ENCODE measurements at places on chromosomes 13 and 19. TPM values are rescaled to one million over a fixed set of nuclear protein-coding genes. Genes with fewer than 3 reads are reported as not detected.

DNA sequence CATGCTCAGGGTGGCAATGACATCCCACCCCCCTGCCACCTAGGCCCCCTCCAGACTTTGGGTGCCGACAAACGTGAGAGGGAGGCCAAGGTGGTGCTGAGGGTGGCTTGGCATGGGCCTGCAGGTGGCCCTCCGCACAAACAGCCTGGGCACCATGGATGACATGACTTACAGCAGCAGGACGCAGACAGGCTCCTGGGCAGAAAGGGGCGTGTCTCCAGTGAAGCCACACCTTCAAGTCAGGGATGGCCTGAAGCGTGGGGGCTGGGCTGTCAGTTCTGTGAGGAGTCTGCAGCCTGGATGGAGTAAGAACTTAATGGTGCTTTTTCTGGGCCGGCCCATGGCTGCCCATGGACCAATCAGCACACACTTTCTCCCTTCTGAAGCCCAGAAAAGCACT is 25.3 kb downstream of the POMP start:
- no peaks in the 10 kb centered on the region for H3K4me1 ChIP-seq
- no peak overlapping the region for H3K4me3 ChIP-seq
- H3K27me3 ChIP-seq = no peaks in the 10 kb centered on the region
- DNase-seq = no peak
- H3K27ac ChIP-seq = no peak overlapping the region
- peaks cover 7% of the 10 kb centered on the region for H3K36me3 ChIP-seq

DNA sequence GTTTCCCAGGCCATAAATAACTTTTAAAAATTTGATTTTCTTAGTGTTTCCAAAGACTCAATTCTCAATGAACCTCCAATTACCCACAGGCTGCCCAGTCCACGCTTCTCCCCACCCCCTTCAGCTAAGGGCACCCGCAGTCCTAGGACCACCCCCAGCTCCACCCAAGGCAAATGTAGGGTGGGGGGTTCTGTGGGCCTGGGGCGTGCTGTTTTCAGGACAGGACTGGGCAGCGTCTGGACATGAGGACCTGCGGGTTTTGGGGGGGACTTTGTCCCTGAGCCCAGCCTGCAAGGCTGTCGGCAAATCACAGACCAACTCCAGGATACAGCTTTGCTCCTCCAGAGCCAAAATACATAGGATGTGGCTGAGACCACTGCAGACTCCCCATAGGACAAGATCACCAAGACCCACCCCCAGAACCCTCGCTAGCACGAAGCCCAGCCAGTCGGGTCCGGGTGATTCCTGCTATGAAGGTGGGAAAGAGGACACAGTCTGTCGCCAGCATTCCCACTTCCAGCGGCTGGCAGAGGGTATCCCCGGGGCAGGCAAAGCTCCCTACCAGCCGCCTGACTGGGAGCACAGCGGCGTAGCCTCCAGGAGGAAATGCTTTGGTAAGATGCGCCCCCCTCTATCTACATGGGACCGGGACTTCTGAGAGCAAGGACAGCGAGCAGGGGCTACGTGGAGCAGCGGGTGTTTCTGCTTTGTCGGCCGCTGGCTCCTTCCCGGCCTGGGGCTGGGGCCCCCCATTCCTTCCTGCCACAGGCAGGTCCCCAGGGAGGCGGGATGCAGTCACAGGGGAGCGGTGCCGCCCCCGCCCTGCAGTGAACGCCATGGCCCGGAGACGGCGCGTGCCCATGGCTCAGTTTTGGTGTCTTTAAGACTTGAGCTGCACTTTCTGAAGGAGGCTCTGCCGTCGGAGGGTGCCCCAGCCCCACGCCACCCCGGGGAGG is 1.6 kb upstream of the TIMM13 start:
- H3K27ac ChIP-seq = peak overlapping the region; percentile 95
- no peak overlapping the region for H3K4me3 ChIP-seq
- peak; percentile 3 for DNase-seq
- no peaks in the 10 kb centered on the region for H3K27me3 ChIP-seq

DNA sequence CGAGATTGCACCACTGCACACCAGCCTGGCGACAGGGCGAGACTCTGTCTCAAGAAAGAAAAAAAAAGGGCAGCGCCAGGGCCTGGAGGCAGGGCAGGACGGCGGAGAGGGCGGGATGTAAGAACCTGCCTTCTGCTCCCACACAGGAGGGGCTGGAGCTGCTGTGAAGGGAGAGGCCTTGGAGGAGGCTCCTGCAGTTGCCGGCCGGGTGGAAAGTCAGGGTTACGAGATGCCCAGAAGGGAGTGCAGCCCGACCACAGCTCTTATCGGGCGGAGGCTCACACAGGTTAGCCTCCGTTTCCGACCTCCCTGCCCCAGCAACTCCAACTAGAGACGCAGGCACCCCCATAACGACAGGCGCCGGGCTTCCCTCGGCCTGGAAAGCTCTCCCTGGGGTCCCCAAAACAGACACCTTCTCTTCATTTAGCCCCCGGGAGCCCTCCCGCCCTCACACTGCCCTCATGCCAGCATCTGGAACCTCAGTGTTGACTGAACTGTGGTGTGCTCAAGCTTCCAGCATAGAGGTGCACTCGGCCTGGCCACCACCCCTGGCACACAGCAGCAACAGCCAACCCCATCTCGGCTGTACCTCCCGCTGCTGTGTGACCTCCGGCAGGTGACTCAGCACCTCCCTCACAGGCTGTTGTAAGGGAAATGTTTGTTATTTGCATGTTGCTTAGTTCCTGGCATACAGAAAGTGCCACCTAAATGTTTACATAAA is 1.4 kb downstream of the PLPP2 start:
- no peaks in the 10 kb centered on the region for H3K36me3 ChIP-seq
- no peak for DNase-seq
- no peak overlapping the region for H3K27ac ChIP-seq

DNA sequence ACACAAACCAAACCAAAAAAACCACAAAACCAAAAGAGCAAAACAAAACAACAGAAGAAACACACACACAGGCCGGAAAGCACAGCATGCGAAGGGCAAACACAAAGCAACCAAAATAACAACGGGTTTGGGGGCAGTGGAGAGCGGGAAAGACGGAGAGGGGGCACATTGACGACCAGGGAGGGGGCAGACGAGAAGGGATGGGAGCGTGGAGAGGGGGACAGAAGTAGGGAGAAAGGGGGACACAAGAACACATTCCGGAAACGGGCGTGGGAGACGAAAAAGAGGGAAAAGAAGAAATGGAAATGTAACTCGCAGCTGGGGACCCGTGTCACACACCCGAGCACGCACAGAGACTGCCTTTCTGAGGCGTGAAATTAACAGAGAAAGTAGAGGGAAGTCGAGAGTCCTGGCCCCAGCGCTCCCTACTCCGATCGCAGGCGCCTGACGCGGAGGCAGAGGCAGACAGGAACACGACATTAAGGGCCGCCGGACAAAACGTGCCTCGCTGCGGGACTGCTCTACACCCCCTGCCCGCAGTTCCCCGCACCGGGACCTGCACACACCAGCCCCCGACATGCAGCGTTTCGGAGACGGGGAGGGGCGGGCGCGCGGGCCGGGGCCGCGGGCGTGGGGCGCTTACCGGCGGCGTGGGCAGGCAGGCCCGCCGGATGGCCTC is 652 bp downstream of the POU4F1 start:
- peaks cover 39% of the 10 kb centered on the region for H3K4me1 ChIP-seq
- H3K27ac ChIP-seq = no peak overlapping the region
- no peak overlapping the region for H3K4me3 ChIP-seq

- no peak for DNase-seq
- H3K4me3 ChIP-seq = no peak overlapping the region
- no peaks in the 10 kb centered on the region for H3K36me3 ChIP-seq
- no peaks in the 10 kb centered on the region for H3K27me3 ChIP-seq
These were observed 106.1 kb downstream of the IRS2 start for GRCh38 chr13:109680288-109680687.

DNA sequence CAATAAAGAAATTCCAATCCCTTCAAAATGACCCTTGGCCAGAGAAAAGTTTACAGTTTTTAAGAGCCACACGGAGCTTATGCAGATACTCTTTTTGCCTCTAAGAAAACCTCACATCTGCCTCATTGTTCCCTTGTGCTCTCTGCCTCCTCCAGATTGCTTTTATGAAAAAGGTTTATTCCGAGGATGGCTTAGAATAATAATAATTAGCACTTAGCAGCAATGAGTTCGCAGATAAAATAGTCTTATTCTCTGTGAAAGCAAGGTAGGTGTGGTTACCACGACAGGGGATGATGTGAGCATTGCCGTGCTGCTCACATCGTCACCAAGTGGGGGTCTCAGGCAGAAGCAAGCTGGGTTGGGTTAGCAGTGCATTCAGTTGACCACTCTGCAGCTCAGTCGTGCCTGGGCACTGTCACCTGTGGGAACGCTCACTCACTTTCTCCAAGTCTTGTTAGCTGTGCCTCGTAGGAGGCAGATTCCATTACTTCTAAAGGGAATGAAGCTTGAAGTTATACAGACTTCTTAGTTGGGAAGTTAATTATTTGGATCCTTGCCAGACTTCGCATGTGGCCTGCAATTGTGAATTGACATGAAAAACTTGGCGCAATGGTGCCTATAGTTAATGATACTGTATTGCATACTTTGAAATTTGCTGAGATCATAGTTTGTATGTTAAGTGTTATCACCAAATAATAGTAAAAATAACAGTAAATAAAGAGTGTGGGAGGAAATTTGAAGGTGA is 157.2 kb downstream of the MYO16 start:
- H3K4me1 ChIP-seq = no peaks in the 10 kb centered on the region
- no peak for DNase-seq
- H3K27ac ChIP-seq = no peak overlapping the region

DNA sequence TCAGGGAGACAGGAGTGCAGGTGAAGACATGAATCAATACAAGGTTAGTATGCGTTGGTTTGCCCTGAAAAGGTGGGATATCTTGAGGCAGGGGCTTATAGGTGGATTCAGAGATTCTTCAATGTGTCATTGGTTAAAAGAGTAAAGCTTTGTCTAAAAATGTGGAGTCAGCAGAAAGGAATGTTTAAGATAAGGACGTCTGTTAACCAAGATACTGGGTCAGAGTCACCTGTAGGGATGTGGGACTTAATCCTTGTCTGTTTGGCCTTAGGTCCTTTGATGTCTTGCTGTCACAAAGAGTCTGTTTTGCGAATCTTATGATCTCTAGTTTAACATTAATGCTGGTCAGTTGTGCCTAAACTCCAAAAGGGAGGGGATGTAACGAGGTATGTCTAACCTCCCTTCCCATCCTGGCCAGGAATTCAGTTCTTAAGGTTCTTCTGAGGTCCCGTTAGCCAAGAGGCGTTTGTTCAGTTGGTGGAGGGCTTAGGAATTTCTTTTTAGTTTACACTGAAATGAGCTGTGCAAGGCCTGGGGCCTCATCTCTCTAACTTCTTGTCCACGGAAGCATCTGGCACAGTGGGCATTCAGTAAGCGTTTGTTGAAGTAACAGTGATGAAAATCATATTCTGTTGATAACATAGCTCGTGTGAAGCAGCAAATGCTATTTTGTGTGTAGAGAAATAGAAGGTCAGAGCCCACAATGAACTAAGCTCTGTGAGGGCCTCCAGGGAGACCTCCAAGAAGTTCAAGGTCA is 96.2 kb upstream of the RNF113B start:
- no peak for DNase-seq
- no peaks in the 10 kb centered on the region for H3K36me3 ChIP-seq

GRCh38 chr13:111637365-111637764 is 316.9 kb downstream of the TEX29 start:
- no peaks in the 10 kb centered on the region for H3K4me1 ChIP-seq
- H3K27me3 ChIP-seq = no peaks in the 10 kb centered on the region
- no peak overlapping the region for H3K27ac ChIP-seq

GRCh38 chr13:23845105-23845725 is 44.0 kb downstream of the MIPEP start:
- no peak overlapping the region for H3K4me3 ChIP-seq
- no peaks in the 10 kb centered on the region for H3K4me1 ChIP-seq
- no peaks in the 10 kb centered on the region for H3K27me3 ChIP-seq
- H3K27ac ChIP-seq = no peak overlapping the region
- no peaks in the 10 kb centered on the region for H3K36me3 ChIP-seq
- no peak for DNase-seq

- peaks cover 14% of the 10 kb centered on the region for H3K4me1 ChIP-seq
- no peak overlapping the region for H3K4me3 ChIP-seq
- H3K36me3 ChIP-seq = no peaks in the 10 kb centered on the region
- H3K27ac ChIP-seq = no peak overlapping the region
- DNase-seq = no peak
These were observed 192.1 kb downstream of the KATNAL1 start for GRCh38 chr13:30115257-30115600.

DNA sequence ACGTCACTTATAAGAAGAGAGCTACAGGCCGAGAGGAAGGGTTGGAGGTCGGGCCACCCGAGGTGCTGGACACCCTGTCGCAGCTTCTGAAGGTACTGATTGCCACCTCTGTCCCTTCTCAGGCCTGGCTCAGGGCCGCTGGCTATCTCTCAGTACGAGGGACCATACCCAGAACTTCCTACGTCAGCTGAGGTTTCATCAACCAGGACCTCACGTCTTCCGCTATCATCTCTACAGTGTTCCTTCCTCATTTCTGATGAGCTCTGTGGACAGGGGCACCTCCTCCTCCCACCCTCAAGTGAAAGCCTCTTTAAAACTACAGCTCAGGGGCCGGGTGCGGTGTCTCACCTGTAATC is 58.2 kb upstream of the USE1 start:
- H3K27ac ChIP-seq = peak overlapping the region; percentile 86
- peaks cover 91% of the 10 kb centered on the region for H3K36me3 ChIP-seq
- no peaks in the 10 kb centered on the region for H3K27me3 ChIP-seq
- H3K4me1 ChIP-seq = peaks cover 15% of the 10 kb centered on the region

DNA sequence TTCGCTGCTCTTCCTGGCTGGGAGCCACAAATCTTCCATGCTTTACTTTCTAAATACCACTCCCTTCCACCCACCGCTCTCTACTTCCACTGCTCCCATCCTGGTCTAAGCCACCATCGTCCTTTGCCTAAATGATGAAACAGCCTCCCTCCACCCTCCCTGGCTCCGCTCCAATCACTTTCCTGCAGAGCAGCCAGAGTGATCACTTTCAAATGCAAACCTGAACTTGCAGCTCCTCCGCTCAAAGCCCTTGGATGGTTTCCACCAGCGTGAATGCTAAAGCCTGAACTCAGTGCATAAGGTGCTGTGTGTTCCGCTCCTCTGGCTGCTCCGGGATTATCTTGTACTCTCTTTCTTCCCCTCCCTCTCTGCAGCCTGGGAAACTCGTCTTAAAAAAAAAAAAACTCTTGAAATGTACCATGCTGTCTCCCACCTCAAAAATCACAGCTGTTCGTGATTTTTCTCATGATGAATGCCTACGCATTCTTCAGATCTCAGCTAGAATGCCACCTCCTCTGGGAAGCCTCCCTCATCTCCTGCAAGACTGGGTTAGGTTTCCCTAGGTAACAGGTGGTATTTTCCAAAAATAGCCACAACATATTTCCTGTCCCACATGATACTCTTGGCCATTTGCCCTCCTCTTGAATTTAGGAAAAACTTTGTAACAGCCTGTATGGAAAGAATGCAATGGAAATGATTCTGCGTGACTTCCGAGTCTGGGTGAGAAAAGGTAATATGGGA is 3.7 kb upstream of the SIN3B start:
- no peaks in the 10 kb centered on the region for H3K36me3 ChIP-seq
- H3K27me3 ChIP-seq = peaks cover 3% of the 10 kb centered on the region
- DNase-seq = no peak
- peaks cover 38% of the 10 kb centered on the region for H3K4me1 ChIP-seq
- no peak overlapping the region for H3K27ac ChIP-seq

- H3K27ac ChIP-seq = no peak overlapping the region
- no peak for DNase-seq
- H3K4me1 ChIP-seq = no peaks in the 10 kb centered on the region
- H3K4me3 ChIP-seq = no peak overlapping the region
- H3K36me3 ChIP-seq = no peaks in the 10 kb centered on the region
These were observed 4.7 kb upstream of the METTL21C start for GRCh38 chr13:102699504-102699903.

The ZNF653 gene
- polyA plus RNA-seq = 0.88 TPM

The C19orf47 gene
- polyA plus RNA-seq = 7.6 TPM

The PPM1N gene
- polyA plus RNA-seq = 4.3 TPM

The SELENOV gene
- polyA plus RNA-seq = not detected

The SMIM24 gene
- polyA plus RNA-seq = 0.30 TPM

The KIR2DL3 gene
- 0.07 TPM for polyA plus RNA-seq

The VMAC gene
- 4.3 TPM for polyA plus RNA-seq

The SPTBN4 gene
- polyA plus RNA-seq = not detected

Data from CD14-positive monocyte (primary cell).